BJ (cell line): ENCODE measurements at places on chromosomes 4 and X.
A peak's percentile ranks its signal among the peaks of the same experiment; 100 is the strongest.

DNA sequence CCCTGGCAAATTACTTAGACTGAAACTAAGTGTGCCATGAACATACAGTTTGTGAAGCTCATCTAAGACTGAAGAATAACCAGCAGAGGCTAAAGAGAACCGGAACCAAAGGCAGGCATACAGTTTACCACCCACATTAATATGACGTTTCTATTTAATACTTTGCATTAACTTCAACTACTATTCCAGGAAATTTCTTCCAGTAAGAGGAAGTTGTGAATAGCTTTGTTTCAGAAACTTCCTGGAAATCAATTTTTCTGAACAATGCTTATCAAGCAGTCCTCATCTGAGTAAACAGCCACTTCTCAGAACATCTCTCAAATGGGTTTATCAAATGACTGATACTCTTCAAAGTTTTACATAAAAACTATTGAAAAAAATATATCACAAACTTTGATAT is 252.7 kb downstream of the OPHN1 start:
- no peak for DNase-seq

DNA sequence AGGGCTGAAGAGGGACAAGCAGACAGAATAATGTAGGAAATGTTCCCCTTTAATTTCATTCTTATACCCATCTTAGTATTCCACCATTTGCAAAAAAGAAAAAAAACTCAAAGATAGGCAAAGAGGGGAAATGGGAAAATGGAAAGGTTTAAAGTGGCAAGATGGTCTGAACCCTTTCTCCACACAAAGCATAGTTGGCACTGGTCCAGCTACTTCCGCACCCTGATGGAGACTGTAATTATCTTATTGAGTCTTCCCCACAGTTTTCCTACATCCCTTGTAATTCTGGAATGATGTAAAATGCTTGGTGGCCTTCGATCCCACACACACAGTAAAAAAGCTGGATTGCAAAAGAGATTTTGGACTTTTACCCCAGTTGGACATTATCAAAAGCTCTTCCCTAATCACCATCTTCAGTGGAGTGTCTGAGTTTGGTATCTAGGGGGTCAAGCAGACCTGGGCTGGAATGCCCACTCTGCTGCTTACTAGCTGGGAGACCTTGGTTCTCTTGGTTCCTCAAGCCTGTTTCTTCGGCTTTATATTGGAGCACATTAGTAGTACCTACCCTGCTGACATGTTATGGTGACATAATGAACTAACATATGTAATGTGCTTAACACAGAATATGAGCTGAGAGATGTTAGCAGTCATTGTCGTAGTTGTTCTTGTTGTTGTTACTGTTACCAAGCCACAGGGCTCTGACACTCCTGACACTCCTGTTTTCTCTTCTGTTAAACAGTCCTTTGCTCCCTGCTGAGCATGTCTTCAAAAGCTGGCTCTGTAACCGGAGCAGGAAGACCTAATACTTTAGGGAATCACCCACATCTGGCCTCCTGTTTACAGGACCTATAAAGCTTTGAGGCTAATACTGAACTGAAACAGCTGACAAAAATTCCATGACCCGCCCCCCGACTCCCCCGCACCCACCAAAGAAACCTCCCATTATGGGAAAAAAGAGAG is 4.7 kb downstream of the SRPX2 start:
- peak; percentile 70 for DNase-seq

GRCh38 chr4:24775032-24775605 is 20.3 kb upstream of the SOD3 start:
- DNase-seq = no peak

GRCh38 chr4:76311896-76312331 is 5.4 kb downstream of the STBD1 start:
- no peak for DNase-seq

- DNase-seq = no peak
These were observed 61.4 kb downstream of the BEX1 start for GRCh38 chrX:103002576-103002975.

DNA sequence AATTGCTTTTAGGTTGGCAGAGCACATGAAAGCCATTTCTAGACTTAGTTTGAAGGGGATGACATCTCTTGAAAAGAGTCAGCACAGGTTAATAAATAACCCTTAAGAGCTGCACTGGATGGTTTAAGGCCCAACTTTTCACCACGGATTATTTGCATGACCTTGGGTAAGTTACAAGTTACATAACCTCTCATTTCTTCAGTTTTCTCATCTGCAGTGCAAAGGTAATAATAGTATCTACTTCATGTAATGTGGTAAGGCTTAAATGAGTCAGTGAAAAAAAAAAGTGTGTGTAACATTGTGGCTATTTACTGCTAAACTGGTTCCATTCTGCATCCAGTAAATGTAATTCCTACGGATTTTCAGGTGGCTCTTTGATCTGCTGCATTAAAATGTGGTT is 715.8 kb downstream of the CCSER1 start:
- no peak for DNase-seq
